ENCODE measurements at places on chromosomes 1 and 21.

- DNase-seq, result no peak
Observed at GRCh38 chr1:17585266-17585987, 45.9 kb downstream of the ARHGEF10L start.

DNA sequence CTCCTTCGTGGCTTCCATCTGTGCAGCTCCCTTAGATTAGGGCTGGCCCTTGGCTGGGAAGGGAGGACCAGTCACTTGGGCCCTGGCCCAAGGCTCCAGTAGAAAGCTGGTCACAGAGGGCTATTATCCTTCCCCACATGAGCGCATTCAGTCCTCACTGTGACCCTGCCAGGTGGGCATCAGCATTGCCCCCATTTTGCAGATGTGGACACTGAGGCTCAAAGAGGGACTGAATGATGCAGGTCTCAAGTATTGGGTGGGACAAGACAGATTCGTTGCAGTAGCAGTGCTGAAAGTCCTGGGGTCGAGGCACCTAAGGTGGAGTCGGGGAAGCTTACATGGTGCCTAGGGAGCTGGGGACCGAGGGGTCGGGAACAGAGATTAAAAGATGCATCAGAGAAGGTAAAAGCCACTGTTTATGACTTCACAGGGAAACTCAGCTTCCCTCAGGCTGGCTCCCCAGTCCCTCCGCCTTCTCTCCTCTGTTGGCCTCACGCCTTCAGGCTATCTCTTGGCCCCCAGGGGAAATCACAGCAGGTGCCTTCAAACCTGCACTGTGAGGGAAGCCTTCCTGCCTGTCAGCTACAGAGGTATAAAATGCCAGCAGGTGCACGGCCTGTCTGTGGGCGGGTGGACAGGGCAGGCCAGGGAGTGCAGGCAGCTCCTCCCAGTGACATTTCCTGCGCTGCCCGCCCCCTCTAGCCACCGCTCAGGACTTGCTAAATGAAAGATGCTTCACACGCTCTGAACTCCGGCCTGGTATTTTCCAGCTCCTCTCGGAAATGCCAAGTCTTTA, 178.4 kb downstream of the GRIK3 start:
- no peak for DNase-seq

DNA sequence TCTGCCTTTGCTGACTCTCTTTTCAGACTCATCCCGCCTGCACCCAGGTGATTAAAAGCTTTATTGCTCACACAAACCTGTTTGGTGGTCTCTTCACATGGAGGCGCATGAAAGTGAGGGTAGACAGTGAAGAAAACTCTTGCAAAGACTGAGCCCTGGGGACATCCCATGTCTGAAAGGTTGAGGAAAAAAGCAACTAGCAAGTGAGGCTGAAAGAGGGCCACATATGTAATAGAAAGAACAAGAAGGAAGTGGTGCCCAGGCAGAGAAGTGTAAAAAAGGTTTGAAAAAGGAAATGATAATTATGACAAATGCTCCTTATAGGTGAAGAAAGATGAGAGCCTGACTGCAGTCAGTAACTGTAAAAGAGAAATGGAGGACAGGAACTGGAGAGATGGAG, 115.9 kb upstream of the NEK7 start:
- DNase-seq, result no peak

DNA sequence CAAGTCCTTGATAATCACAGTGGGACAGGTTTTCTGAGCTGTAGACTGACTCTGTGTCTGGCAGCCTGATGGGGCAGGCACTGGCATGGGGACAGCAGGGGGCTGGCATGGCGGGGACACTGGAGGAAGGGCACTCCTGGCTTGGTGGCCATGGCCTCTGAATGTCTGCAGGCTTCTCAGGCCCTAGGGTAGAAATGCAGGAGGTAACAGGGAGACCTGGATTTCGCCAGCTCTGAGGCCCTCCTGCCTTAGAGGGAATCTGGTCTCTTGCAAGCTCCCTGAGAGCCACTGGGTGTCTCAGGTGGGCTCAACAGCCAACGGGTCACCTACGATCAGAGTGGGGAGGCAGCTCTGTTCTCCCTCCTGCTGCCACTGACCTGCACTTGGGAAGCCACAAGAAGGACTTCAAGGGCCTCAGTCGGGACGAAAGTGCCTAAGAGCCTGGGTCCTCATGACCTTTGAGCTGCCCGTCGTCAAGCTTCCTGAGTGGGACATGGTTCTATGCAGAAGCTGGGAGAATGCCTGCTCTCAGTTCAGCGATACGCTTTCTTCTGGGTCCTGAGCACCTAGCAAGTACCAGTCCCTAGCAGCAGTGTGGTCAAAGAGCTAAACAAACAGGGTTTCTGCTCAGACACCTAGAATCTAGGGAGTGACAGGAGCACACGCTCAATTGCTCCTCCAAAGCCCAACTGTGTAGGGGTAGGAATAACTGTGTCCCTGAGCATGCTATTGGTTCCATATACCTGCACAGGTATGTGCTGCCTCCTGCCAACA, 569.0 kb downstream of the PTPRU start:
- DNase-seq, result no peak

- DNase-seq, result no peak
Observed at GRCh38 chr1:48492392-48492791, 20.4 kb upstream of the SPATA6 start.

- no peak for DNase-seq
Observed at GRCh38 chr21:26550326-26550725, 22.8 kb downstream of the CYYR1 start.

- DNase-seq, result no peak
Observed at GRCh38 chr1:103783944-103784377, 34.3 kb downstream of the AMY1C start.
